ENCODE measurements at places on chromosomes 11 and 22.

DNA sequence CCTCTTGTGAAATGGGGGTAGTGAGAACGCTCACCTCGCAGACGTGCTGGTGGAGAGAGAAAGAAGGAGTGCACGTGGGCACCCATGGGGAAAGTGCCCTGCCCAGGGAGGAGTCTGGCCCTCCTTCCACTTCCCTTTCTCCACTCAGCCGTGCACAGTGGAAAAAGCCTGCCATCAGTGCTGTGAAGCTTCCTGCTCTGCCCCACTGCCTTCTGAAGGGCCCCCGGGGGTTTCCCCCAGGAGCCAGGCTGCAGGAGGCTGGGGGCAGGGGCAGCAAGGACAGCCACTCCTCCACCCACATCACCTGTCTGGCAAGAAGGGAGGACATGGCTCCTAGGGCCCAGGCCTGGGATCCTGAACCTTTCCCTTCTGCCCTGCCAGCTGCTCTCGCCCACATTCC is 7.6 kb downstream of the TP53I11 start:
- no peak for DNase-seq

DNA sequence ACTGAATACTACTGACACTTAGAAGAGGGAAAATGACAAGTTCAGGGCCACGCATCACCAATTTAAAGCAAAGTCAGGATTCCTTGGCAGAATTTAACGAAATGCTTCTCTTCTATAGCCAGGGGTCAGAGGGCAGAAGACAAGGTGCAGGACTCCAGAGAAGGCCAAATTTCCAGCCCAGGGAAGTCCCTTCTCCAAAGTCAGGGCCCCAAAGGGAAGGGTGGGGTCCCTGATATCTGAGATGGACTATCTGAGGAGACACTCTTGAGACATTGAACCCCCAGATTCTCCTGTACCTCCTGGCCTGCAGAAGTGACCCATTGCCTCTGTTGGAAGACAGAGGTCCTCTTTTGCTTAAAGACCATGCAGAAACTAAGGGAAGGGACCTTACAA is 91.2 kb downstream of the RPS6KA4 start:
- DNase-seq, result no peak

GRCh38 chr11:128576555-128576954 is 10.8 kb downstream of the ETS1 start:
- no peak for DNase-seq

DNA sequence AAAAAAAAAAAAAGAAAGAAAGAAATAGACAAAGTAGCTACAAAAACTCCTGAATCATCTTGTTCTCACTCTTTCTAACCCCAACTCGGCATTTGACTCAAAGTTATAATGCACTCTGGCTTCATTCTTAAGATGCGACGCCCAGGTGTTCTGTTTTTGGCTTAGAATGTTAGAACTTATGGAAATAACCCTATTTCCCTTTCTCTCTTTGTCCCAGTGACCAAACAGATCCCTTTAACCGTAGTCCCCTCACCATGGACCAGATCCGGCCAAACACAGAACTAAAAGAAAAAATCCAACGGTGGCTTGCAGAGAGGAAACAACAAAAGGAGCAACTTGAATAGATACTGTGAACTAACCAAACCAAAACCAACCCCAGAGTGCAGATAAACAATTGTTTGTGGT is 5.3 kb upstream of the ATP5MG start:
- DNase-seq, result no peak

DNA sequence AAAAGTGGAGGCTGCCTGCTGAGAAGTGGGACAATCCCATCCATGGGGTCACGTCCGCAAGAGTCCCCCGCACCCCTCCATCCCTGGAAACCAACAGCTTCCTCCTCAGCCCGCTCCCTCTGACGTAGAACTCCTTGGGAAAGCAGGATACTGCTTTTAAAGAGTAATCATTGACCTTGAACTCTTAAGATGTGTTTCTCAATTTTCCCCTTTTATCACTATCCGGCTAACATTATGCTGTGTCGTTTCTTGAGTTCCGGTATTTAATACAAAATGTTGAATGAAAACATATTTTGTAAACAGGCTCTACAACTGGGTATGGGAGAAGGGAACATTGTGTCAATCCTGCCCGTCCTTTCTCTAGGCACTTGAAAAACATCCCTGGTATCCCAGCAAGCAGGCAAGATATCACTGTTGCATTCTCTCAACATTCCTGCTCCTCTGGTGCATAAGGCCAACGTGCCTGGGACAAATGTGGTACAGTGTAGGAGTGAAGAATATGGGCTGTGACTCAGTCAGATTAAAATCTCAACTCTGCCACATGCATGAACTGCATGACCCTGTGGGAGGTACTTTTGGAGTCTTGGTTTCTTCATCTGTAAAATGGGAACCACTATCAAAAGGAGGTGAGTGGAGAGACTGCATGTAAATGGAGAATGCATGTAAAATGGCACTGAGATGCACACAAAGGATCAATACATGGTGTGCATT is 52.8 kb downstream of the WT1 start:
- DNase-seq, result no peak

- no peak for DNase-seq
These were observed 82.9 kb upstream of the TBCEL start for GRCh38 chr11:120941000-120941399.

GRCh38 chr22:28798810-28799605 is 1.4 kb downstream of the XBP1 start:
- DNase-seq, result no peak

DNA sequence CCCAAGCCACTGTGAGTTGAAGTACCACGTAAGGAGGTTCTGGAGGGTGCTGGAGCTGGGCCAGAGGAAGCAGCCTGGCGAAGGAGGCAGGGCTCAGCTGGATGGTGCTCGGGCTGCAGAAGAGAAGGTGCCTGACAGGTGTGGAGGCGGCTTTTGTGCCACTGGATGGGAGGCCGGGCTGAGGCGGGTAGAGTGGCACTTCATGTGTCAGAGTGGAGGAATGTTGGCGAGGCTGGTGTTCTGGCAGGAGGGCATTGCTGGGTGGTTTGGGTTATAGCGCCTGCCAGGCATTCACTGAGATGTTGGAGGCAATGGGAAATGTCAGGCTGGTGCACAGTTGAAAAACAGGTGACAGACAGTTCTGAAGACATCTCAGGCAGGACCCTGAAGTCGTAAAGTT is 24.2 kb downstream of the UBE2L3 start:
- no peak for DNase-seq

DNA sequence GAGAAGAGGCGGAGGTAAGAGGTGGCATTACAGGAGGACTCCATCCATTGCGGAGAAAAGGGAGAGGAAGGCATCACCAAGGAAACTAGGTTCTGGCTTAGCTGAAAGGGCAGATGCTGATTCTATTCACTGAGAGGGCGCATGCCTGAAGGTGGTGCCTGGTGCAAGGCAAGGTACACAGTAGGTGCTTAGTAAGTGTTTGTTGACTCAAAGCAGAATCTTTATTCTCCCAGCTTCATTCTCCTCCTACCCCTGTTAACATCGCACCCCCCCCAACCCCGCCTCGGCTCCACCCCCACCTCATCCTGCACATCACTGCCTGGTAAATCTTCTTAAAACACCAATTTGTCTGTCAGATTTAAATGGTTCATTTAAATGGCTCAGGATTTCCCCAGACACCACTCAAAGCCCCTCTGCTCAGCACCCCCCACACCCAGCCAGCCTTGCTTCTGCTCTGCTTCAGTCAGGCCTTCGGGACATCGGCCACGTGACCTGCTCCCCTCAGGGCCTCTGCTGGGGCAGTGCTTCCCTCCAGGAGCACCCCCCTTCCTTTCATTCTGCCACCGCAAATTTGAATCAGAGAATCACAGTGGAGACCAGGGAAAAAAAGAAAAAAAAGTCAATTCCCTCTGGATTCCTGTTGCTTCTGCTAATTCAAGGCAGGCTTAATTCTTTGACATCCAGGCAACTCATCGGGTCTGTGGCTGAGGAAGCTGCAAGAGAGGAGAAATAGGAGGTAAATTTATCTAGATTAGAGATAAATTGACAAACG is 17.8 kb upstream of the RCN1 start:
- no peak for DNase-seq

- DNase-seq, result no peak
These were observed 5.2 kb upstream of the TBX10 start for GRCh38 chr11:67644472-67645418.

DNA sequence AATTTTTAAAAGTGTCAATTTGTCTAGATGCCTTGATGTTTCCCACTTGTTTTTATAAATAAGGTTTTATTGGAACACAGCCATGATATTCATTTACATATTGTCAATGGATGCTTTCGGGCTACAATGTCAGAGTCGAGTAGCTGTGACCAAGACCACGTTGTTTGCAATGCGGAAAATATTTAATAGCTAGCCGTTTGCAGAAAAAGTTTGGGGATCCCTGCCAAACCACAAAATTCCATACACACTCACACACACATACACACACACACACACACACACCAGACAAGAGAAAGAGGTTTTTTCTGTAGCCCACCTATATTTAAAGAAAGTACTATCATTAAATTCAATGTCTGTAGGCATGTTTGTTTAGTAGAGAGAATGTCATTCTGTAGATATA is 58.3 kb downstream of the TYR start:
- DNase-seq, result no peak

- no peak for DNase-seq
These were observed 25.0 kb upstream of the EXPH5 start for GRCh38 chr11:108618529-108618928.

DNA sequence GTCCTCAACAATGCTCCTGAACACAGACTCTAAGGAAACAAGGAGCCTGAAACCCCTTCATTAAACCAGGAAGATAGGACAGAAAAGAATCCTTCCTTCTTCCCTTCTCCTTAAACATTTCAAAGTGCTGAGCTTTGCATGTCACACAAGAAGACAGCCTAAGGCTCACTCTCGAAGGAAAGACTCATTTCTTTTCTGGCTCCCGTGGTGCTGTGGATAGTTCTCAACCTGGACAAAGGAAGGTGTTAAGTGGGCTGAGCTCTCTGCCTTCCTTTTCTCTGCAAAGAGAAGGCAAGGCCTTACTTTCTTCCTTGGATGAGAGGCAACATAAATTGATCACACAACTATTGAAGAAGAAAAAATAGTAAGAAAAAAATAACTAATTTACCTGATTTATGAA is 452.4 kb upstream of the DDI1 start:
- no peak for DNase-seq

DNA sequence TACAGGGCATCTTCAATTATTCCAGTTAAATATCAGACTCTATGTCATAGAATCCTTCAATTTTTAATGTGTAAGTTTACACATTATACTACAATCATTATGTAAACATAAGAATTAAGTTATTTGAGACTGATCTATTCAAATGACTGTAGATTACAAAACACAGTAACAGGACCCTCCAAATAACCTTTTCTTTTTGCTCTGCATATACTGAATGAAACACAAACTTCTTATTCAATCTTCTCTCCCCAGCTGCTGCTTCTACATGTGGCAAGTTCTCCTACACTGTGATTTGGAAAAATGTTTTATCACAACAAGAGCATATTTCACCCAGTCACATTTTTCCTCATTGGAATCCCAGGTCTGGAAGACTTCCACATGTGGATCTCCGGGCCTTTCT is at the start of gene OR52J3:
Gene OR52J3, plus strand, starts transcription at position 301 of the 400 bp plus-strand sequence. Its CDS starts 0 bp downstream, at position 301.
- DNase-seq, result no peak

DNA sequence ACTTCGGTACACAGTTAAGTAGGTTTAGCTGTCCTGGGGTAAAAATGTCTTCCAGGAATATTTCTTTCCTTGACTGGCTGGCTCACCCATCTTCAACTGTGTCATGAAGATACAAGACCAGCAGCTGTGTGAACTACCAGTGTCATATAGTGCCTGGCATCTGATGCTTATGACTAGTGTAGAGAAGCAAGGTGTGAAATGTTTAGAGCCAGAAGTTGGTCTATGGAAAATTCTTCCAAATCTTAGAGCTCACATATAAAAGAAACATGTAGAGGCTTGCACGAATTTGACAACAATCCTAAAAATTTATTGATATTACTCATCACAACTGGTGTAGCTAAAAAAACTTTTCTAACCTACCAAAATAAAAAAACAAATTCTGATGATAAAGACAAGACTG is 54.4 kb downstream of the ARL14EP start:
- DNase-seq, result no peak

- no peak for DNase-seq
These were observed at the start of gene DLG2 for GRCh38 chr11:85627332-85627997. TSS of gene DLG2 (minus strand) at chr11:85627344.

GRCh38 chr11:13687271-13687670 is 18.8 kb downstream of the FAR1 start:
- no peak for DNase-seq

- no peak for DNase-seq
These were observed 59.6 kb downstream of the ZNRF3 start for GRCh38 chr22:28942801-28943500.

DNA sequence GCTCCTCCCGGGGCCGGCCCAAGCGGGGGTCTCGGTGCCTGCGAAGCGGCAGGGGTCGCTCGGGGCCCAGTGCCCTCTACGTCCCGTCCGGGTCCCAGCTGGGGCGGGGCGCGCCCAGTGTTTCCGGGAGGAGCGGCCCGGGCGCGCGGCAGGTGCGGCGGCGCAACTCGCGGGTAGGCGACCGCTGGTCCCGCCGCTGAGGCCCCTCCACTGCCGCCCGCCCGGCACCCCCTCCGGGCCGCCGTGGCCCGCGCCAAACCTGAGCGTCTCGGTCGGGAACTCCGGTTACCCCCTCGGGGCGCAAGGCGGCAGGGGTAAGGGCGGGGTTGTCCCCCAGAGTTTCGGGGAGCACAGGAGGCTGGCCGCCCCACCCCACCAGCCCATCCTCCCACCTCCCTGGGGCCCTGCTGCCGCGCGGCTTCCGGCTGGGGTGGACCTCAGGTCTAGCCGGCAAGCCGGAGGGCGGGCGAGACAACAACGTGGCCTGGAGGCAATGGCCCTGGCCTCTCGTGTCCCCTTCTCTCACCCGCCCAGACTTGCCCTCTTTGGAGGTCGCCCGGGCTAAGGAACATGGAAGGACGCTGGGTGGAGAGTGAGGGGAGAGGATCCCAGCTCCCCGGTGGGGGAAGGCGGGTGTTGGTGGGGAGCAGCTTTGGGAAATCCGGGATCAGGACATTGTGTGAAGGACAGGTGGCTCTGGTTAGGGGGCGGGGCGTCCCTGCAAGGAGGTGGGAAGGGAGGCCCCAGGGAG is 398 bp upstream of the CRACR2B start:
- no peak for DNase-seq

DNA sequence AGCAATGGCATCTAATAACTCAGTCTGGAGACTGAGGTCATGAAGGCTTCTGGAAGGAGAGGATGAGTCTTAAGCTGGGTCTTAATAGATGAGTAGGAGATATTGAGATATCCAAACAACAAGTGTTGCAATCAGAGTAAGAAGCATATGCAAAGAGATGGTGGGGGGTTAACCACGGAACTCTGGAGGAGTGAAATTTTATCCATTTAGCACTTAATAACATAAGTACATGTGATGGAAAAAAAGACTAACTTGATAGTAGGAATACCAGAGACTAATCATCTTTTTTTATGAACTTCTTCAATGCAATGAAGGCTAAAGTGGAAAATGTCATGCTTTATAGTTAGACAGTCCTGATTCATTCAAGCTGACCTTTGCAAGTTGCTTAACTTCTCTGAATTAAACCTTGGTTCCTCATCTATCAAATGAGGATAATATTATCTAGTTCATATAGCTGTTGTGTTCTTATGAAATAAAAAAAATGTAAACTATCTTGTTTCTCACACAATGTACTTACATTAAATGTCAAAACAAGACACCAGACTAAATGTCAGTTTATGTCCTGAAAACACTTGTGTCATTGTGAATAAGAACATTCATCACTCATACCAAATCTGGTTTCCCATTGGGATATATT is 403.1 kb upstream of the CCDC90B start:
- DNase-seq, result no peak

- peak; percentile 12 for DNase-seq
These were observed 101.3 kb upstream of the DBX1 start for GRCh38 chr11:20261526-20261925.

GRCh38 chr22:31616315-31616980 is 45.6 kb downstream of the PISD start:
- DNase-seq, result no peak
